ENCODE measurements at places on chromosomes 13 and 19.

DNA sequence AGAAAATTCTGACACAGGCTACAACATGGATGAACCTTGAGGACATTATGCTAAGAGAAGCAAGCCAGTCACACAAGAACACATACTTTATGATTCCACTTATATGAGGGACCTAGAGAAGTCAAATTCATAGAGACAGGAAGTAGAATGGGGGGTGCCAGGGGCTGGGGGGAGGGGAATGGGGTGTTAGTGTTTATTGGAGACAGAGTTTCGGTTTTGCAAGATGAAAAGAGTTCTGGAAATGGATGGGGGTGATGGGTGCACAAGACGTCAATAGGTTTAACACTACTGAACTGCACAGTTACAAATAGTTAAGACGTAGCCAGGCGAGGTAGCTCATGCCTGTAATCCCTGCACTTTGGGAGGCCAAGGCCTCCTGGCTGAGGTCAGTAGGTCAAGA is 3.5 kb upstream of the ZNF787 start:
- DNase-seq: no peak

DNA sequence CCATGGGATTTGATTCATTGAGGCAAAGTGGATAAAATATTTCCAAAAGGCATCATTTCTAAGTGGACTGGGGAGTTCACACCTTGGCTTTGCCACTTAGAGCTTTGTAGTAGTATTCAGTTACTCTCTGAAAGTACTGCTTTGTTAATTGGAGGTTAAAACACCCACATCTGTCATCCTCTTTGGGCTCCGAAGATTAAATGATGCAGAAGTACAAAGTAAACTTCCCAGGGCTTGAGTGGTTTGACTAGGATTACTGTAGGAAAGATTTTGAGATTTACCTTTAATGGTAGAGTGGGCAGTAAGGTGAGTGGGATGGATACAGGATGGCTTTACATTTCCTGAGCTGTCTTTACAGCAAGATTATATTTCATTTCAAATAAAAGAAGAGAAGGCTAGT is 42.4 kb downstream of the WASF3 start:
- DNase-seq: no peak

GRCh38 chr13:75762076-75762937 is 126.2 kb downstream of the LMO7 start:
- DNase-seq: peak; percentile 30

DNA sequence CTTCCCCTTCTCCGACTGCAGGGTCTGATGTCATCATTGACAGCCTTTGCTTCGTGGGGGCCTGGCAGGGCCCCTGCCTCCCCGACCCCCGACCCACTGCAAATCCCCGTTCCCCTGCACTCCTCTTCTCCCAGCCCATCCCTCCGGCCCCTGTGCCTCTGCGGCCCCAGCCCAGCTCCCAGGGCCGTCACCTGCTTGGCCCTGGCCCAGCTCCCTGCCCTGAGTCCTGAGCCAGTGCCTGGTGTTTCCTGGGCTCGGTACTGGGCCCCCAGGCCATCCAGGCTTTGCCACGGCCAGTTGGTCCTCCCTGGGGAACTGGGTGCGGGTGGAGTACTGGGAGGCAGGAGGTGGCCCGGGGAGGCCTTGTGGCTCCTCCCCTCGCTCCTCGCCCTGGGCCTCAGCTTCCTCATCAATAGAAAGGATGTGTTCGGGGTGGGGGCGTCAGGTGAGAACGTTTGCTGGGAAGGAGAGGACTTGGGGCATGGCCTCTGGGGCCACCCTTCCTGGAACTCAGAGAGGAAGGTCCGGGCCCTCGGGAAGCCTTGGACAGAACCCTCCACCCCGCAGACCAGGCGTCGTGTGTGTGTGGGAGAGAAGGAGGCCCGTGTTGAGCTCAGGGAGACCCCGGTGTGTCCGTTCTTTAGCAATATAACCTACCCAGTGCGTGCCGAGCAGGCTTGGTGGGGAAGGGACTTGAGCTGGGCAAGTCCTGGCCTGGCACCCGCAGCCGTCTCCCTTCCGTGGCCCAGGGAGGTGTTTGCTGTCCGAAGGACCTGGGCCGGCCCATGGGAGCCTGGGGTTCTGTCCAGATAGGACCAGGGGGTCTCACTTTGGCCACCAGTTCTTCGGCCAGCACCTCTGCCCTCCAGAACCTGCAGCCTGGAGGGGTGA is 15.9 kb upstream of the CELF5 start:
- DNase-seq: no peak

GRCh38 chr19:17646441-17646840 is 41.7 kb downstream of the UNC13A start:
- DNase-seq: no peak

- no peak for DNase-seq
Observed at GRCh38 chr13:49828453-49828852, 36.0 kb upstream of the KPNA3 start.

DNA sequence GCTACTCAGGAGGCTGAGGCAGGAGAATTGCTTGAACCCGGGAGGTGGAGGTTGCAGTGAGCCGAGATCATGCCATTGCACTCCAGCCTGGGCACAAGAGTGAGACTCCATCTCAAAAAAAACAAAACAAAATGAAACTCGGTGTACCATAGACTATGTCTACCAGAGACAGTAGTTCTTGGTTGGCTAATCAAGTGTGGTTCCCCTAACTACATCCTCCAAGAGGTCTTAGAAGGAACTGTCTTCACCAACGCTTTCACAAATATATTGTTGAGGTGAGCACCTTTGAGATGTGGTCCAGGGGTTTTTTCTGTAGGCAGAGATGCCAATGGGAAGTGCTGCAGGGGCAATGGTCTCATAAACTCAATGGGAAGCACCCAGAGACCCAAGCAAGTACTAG is 48.0 kb downstream of the RFC3 start:
- peak; percentile 10 for DNase-seq

DNA sequence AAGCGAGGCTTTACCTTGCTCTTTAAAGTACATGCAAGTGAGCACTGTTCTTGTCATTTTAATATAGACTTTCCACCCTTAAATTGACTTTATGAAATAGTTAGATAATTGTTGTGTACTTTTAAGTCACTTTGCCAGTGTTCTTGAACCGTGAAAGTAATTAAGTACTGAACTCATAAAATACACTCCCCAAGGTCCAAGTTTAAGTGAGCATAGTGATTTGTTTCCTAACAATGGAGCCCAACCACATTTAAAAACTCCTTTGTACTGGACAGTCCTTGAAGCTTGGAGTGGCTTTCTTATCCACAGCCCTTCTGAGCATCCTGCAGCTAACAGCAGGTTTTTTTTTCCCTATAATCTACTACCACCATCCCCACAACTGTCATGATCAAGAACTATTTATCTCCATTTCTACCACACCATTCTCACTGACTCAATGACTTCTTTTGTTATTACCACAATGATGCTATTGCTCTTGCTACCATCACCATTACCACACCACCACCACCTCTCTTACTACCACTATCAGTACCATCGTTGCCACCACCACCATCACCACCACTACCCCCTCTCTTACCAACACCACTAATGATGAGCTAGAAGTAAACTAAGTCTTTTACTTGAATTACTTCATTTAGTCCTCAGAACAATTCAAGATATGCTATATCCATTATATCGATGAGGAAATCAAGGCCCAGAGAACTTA is 452.6 kb downstream of the DIAPH3 start:
- no peak for DNase-seq

- no peak for DNase-seq
Observed at GRCh38 chr19:12485052-12485416, 418 bp upstream of the ZNF709 start.

DNA sequence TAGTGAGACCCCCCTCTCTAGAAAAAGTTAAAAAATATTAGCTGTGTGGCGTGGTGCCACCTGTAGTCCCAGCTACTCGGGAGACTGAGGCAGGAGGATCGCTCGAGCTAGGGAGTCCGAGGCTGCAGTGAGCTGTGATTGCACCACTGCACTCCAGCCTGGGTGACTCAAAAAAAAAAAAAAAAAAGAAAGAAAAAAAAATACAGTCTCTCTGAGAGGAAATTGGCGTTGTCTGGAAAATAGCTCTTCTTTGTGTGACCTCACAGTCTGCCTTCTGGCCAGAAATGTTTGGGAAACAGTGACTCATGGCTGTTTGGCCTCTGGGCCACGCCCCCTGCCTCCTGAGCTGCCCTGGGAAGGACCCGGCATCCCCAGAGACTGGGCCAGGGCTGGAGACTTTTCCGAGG is 10.7 kb downstream of the MARCHF2 start:
- no peak for DNase-seq

- DNase-seq: no peak
Observed at GRCh38 chr19:48603449-48603848, 3.1 kb upstream of the SPACA4 start.

- no peak for DNase-seq
Observed at GRCh38 chr13:20939662-20940061, 37.1 kb upstream of the XPO4 start.

DNA sequence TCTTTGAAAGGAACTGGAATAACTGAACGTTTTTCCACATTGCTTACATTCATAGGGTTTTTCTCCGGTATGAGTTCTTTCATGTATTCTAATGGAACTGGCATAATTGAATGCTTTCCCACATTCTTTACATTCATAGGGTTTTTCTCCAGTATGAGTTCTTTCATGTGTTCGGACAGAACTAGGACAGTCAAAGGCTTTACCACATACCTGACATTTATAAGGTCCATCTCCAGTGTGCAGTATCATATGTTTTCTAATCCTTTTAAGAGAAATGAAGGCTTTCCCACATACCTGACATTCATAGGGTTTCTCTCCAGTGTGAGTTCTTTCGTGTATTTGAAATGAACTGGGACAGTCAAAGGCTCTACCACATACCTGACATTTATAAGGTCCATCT is 24.7 kb downstream of the ZNF564 start:
- no peak for DNase-seq

DNA sequence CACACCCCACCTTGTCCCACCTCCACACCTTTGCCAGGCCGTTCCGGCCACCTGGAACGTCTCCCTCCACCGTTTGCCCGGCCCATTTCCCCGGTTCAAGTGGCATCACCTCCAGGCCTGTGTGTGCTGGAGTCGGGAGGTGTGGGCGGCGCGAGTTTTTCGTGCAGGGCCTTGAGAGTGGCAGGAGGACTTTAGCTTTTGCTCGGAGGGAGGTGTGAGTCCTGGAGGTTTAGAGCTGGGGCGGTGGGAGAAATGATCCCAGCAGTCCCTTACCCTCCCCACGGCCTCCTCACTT is 4.3 kb upstream of the PALM start:
- DNase-seq: no peak

- DNase-seq: no peak
Observed at GRCh38 chr19:57473646-57474045, 3.7 kb downstream of the ZNF772 start.

DNA sequence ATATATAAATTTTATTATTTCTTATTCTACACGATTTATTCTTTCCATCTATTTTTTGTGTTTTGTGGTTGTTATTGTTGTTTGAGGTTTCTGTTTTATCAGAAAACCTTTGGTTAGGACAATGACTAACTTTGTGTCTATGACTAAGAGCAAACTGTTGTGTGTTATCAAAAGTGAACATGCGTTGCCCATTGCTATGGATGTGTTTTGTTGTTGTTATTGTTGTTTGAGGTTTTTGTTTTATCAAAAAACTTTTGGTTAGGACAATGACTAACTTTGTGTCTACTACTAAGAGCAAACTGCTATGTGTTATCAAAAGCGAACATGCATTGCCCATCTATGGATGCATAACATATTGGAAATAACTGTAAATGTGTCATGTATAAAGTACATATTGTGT is 692.3 kb downstream of the SLITRK1 start:
- DNase-seq: no peak

GRCh38 chr13:112219740-112220139 is 152.8 kb downstream of the SOX1 start:
- DNase-seq: no peak

DNA sequence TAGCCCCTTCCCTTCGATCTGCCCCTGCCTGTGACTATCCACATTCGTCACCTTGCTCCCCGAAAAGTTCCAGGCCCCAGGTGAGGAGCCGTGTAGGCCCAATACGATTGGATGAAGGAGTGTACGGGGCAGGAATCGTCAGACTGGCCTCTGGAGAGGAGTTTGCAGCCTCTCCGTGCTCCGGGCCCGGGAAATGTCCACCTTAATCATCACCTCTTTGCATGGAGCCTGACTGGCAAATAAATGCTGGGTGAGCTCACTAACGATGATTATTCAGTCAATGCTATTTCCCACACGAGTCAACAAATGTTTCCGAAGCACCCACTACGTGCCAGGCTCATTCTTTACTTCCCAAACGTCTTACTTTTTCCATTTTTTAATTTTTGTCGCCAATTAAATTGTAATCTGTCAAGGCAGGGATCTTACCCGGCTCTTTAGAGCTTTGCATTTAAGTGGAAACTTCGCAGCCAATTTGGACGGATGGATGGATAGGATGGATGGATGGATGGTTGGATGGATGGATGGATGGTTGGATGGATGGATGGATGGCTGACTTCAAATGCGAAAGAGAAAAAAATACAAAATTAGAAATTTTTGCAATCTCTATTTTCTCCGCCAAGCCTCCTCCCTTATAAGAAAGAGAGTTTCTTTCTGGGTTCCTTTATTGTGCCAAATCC is 45.8 kb downstream of the TGDS start:
- no peak for DNase-seq

DNA sequence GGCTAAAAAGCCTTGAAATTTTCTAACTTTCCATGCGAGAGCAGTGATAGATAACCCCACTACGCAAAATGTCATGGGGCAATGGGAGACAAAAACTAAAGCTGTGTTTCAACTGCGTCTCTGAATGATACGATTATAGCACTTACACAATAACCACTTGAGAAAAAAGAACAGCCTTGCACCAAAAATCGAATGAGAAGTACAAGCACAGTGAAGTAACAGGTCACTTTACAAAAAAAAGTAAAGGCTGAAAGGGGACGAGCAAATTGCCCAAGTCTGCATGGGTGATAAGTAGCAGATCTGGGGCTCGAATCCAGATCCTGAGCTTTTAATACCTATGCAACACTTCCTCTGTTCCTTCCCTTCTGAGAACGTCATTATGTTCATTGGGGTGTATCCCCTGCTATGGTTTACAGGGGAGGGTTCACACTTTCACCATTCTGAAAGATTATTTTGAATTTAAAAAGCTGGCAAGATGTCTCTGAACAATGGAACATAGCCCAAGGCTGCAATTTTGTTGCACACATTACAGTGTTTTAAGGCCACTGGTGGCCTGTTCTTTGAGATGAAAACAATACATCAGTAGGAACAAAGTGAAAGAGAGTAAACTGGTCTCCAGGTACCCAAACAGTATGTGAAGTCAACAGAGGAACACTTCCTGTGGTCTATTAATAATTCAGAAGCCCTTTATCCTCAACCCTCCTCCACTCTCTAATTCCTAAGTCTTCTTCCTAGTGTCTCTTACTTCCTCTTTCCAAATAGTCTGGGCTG is 3.2 kb downstream of the CPB2 start:
- DNase-seq: no peak

DNA sequence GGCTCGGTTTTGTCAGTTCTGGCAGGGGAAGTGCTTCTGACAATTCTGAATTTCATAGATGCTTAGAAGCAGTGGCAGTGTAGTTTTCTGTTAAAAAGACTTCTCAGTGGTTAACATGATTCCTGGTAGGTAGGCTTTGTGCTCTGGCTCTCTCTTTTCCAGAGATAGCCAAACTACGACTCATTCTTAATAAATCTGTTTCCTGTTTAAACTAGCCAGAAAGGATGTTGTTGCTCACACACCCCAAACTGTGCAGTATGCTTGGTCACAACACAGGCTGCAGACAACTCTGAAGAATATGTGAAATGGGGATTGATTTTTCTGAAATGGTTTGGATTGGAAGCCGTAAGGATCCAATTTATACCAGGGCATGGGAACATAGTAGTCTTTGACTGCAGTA is 711.5 kb downstream of the PCDH17 start:
- DNase-seq: no peak
